Suppressor macrophage (primary cell): ENCODE measurements at places on chromosomes 1 and 21.

- DNase-seq, result no peak
These were observed at the start of gene CRB1 for GRCh38 chr1:197268012-197268411. CRB1 (plus strand) TSS chr1:197268252; CDS start chr1:197268413, 161 bp downstream.

- DNase-seq, result peak; percentile 70
These were observed 236.5 kb upstream of the JUN start for GRCh38 chr1:59020151-59020997.

- peak; percentile 30 for DNase-seq
These were observed 7.0 kb downstream of the MRPL9 start for GRCh38 chr1:151756291-151756690.

GRCh38 chr1:163071405-163072255 lies 2.5 kb downstream of the RGS4 start:
- peak; percentile 50 for DNase-seq

- DNase-seq, result no peak
These were observed 433 bp upstream of the KAZN start for GRCh38 chr1:14598007-14598497.

GRCh38 chr21:22965455-22966135 lies 1967.4 kb downstream of the NCAM2 start:
- DNase-seq, result no peak

DNA sequence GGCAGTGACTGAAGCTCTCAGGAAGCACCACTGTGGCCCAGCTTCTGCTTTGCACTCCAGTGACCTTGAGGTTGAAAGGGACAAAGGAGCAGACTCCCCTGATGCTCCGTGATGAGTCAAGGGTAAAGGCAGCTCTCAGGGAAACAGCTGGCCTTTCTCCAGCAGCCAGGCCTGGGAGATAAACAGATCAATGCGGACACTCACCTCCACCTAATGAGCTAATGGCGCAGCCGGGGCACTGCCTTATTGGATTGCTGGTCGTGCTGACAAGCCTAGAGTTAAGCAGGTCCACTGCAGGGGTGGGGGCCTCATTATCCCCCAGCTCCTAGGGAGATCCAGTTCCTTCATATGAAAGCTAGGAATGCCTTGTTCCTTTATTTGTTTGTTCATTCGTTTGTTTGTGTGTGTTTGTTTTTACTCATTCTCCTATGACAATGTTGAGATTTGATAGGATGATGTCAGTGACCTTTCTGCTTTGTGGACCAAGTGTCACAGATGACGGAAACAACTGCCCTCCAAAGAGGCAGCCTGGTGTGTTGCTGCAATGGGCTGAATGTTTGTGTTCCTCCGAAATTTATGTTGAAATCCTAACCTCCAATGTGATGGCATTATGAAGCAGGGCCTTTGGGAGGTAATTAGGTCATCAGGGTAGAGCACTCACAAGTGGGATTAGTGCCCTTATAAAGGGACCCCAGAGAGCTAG lies 141.4 kb upstream of the BEND5 start:
- no peak for DNase-seq

DNA sequence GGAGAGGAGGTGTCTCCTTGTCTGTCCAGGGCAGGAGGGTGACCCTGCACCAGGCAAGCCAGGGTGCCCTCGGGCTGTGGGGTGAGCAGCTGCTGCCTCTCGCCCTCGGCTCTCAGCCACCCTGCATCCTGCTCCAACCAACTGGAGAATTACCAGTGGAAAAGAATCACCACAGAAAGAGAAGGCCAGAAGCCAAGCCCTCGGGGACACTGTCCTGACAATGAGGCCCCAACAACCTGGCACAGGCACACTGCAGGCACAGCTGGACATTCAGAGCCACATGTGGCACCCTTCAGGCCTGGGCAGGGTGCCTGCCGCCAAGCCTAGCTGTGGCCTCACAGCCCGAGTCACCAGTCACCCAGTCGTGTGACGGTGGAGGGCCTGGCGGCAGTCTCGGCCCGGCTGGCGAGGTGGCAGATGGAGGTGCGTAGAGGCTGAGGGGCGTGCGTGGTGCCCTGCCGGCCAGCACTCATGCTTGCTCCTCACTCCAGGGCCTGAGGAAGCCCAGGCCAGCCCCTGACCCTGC lies 12.0 kb downstream of the MEGF6 start:
- no peak for DNase-seq

GRCh38 chr1:43274125-43274803 lies 4.5 kb downstream of the TMEM125 start:
- peak; percentile 66 for DNase-seq

DNA sequence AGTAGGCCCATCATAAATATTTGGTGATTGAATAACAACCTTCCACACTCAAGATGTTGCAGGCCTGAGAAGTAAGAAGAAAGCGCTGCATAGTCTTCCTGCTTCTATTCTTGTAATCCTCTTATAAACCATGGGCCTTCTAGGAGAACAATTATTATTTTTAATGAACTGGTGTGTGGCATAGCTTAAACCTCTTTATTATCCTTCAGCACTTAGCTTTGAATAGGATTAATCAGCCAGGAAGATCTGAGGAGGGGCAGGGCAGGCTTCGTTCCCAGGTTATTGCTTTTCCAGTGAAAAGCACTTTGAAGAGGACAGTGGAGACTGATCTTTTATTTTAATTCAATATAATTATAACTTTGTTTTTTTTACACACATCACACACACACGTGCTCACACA lies 42.3 kb downstream of the KIF26B start:
- DNase-seq, result no peak

GRCh38 chr21:39837861-39838359 lies 29.3 kb upstream of the PCP4 start:
- DNase-seq, result no peak

DNA sequence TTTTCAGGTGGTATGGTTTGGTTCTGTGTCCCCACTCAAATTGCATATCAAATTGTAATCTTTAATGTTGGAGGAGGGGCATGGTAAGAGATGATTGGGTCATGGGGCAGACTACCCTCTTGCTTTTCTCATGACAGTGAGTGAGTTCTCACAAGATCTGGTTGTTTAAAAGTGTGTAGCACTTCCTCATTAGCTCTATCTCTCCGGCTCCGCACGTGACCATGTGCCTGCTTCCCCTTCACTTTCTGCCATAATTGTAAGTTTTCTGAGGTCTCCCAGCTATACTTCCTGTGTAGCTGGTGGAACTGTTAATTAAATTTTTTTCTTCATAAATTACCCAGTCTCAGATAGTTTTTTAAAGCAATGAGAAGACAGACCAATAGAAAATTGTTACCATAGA lies 843.2 kb downstream of the AMY1C start:
- no peak for DNase-seq

- DNase-seq, result no peak
These were observed 149.5 kb upstream of the HMGB4 start for GRCh38 chr1:33714421-33714820.

DNA sequence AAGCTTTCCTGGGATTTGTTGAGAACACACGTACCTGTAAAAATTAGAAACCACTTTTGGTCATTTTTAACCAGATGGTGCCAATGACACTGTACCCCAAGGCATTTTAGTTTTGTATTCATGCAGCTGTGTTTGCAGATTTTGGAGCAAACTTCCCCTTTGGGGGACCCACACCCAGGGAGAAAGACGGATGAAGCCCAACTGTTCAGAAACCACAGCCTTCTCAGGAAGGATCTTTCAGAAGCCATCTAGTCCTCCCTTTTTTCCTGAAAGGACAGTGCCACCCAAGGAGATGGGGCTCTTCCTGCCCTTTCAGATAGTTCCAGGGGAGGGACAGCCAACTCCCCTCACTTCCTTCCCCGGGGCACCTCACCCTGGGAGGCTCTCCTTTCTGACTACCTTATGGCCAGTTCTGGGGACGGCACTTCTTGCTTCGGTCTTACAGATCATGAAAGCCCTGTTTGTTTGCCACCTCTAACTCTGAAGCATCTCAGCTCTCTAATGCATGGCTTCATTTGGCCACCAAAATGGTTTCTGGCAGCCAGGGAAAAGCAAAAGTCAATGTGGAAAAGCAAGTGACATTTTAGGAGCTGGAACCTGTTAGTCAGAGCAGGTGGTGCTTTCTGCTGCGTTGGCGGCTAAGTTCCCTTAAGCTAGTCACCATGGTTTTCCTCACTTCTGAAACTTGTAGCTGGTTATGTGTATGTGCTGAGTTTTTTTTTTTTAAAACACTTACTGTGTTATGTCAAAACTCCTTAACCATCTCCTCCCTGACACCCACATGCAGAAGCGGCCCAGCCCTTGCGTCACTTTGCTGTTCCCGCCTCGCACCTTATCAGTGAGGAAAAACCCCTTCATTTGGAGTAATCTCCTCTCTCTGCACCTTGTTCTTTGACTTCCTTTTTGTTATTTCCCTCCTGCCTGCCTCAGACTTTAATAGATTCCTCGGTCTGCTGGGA lies 10.1 kb downstream of the TMCC2 start:
- peak; percentile 79 for DNase-seq

DNA sequence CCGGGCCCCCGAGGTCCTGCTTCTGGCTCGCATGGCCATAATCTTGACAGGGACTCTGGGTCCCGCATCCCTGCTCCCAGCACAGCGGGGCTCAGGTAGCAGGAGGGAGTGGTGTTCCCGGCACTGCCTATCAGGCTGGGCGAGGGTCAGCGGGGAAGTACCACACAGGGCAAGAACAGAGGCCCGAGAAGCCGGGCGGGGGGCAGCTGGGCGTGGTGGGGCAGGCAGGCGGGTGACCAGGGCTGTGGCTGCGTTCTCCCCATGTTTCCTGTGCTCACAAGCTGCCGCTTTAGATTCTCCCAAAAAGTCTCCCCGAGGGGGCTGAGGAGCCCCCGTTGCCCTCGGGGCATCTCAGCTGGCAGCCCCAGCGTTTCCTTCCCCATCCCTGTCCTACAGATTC lies 18.3 kb downstream of the ATAD3B start:
- no peak for DNase-seq

DNA sequence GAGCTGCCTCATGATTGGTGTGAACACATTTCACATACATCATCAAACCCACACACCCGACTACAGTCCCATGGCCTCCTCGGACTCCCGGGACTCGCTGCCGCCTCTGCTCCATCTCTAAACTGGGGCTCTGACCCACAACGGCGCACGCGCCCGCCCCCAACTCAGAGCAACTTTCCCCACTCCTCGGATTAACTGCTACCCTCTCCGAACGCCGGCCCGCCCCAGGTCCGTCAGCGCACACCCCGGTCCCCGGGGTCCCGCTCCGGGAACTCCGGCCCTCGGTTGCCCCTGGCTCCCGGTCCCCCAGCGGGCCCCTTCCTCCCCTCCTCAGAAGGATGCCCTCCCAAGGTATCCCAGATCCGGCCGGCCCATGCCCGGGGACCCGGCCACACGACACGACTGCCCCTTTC lies 740 bp downstream of the DSTYK start:
- DNase-seq, result peak; percentile 51

- no peak for DNase-seq
These were observed 378.7 kb downstream of the SEC16B start for GRCh38 chr1:177591155-177591554.

DNA sequence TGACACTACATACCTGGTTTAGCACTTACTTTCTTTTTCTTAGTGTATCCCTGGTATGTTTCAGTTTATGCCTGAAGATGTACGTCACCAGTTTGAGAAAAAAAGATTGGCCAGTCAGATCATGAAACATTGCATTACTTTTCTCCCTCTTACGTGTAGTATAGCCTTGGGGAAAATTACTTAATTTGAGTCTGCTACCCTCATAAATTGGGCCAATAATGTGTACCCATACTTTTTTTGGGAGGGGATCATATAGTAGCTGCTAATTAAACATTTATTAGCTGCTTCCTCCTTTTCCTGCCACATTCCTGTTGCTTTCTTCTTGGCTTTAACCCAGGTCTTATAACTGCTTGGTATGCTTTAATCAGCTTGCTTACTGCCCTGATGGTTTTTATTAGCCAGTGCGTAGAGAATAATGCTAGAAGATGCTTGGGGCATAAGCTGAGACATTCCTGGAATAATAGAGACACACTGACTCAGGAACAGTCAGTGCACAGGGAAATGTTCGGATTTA lies 32.1 kb downstream of the RABGAP1L start:
- DNase-seq, result no peak

DNA sequence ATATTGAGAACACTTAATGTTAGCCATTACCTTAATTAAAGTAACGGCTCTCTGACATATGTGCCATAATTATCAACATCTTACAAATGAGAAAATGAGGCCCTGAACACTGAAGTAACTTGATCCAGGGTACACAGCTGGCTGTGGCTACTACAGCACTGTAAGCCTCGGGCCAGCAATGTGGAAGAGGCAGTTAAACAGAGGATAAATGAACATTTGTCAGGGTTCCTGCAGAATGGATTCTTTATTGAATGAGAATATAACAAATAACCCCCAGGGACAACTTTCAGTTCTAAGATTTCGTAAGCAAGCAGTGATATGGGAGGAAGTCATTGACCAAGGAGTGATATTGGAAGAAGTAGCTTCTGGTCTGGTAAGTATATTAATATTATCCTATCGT lies 70.5 kb upstream of the SCYL3 start:
- no peak for DNase-seq

DNA sequence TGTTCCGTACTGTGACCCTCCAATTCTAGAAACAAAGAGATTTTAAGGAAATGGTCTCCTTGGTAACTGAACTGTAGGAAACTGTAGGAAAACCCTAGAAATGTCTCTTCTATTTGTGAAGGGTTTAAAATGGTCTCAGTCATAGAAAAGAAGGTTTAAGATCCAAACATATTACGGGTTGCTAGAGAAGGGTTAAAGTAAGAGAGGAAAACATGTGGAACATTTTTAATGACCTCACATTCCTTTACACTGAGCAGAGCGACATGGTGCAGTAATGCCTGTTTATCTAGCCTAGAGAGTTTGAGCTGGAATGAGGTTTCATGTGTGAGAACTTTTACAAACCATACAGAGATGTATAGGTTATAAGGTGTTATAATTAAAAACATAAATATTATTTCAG lies 36.9 kb upstream of the C1orf105 start:
- DNase-seq, result no peak

DNA sequence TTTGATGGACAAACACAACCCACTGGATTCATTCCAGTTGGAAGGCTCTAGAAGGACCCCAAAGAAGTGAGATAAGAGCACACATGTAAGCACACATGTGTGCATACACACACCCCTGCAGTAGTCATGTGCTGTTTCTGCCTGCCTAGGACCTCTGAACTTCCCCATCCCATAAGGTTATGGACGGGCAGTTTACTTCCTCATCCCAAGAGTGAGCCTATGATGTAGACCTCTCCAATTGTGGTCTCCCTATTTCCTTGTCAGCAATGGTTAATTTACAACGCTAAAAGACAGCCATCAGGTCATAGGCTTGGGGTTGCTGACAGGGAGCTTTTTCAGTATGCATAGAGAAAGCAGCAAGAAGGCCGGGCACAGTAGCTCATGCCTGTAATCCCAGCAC lies 15.4 kb upstream of the ADAR start:
- peak; percentile 83 for DNase-seq
